NCI-H187 (cell line): ENCODE measurements at places on chromosomes 7 and 10.

- DNase-seq, result no peak
These were observed 15.8 kb upstream of the TRIM8 start for GRCh38 chr10:102628451-102628911.

- no peak for DNase-seq
These were observed 25.9 kb downstream of the FOXI2 start for GRCh38 chr10:127762925-127763324.

- no peak for DNase-seq
These were observed 265.5 kb downstream of the ANKRD30A start for GRCh38 chr10:37390926-37391325.

- DNase-seq, result no peak
These were observed 916 bp downstream of the VWA2 start for GRCh38 chr10:114239994-114240345.

DNA sequence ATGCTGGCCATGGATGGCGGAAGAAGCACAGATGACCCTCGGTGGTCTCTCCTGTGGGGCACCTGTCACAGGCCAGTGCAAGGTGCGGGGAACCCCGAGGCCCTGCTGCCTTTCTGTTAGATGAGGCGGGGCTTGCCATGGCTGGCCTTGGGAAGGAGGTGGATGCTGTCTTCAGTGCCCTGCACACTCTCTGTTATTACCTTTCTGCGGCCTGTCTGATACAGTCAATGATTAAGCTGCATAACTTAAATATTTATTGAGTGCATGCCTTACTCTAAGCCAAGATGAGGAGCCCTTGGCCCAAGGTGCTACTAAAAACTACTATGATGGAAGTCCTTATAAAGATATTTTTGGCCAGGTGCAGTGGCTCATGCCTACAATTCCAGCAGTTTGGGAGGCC lies 36.7 kb upstream of the MNX1 start:
- no peak for DNase-seq

- no peak for DNase-seq
These were observed 78.1 kb upstream of the CYTH3 start for GRCh38 chr7:6350433-6351058.
